ENCODE measurements at places on chromosomes 12 and 14.

- no peak for DNase-seq
These were observed 46.3 kb upstream of the STON2 start for GRCh38 chr14:81446279-81447007.

DNA sequence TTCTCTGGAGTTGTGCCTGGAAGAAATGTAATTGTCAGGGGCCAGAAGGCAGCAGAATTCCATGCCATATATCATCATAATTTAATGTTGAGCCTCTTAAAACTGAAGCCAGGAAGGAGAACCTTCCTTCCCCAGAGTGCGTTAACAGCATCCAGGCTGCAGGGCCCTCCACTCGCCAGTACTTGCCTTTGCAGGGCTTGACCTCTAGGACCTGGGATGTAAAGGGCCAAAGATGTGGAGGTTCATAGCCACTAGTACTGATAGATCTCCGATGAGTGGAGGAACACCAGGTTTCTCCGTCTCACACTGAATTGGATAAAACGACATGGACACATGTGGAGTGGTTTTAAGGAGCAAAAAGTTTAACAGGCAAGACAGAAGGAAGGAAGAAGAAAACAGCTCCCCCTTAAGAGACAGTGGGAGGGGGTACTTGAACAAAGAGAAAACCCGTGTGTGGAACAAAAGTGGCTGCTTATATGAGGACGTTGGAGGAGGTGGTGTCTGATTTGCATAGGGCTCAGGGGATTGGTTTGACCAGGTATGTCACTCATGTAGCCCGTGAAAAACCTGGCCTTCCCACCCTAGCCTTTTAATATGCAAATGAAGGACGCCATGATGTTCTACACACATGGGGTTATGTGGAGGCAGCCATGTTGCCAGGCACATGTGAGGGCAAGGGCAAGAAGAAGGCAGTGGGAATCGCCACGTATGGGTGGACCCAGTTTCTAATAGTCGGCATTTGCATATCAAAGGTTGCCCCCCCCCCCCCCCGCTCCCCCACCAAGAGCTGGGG, 38.8 kb upstream of the WSCD2 start:
- no peak for DNase-seq

DNA sequence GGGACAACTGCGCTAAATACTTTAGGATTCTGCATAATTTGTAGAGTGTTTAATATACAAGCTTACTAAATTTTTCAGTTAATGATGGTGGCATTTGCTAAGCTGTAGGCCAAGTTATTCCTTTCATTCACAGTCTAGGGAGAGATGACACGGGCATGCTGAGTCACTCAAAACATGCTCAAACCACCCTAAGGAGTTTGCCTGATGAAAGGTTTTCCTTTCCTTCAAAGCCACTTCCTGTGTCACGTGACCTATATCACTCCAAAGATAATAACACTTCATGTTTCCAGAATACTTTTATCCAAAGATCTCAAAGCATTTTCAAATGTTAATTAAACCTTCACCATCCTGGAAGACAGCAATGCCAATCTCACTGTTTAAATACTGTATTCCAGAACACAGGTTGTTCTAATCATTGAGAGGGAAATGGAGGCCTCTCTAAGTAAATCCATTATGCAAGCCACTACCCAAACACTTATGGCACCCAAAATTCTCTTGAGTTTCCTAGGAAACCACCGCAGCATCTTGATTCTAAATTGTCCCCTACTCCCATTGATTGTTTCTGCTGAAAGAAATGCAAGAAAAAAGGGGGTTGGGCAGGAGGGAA, 207.0 kb upstream of the CDKN3 start:
- no peak for DNase-seq

DNA sequence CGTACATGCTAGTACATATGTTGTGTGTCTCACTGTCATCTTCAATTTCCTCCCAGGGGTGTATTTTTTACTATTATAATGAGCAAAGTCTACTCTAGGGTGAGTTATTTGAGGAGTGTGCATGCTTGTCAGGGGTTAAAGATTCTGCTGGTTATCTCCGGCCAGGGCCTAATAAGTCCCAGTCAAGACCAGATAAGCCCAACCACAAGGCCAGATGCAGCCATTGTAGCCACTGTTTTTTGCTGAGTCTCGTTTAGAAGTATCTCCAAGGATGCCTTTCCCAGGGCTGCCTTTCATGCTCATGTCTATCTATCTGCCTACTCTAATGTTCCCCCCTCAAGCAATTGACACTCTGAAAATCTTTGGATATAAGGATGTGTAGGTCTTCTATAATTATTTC, 300.5 kb downstream of the IPO8 start:
- no peak for DNase-seq

DNA sequence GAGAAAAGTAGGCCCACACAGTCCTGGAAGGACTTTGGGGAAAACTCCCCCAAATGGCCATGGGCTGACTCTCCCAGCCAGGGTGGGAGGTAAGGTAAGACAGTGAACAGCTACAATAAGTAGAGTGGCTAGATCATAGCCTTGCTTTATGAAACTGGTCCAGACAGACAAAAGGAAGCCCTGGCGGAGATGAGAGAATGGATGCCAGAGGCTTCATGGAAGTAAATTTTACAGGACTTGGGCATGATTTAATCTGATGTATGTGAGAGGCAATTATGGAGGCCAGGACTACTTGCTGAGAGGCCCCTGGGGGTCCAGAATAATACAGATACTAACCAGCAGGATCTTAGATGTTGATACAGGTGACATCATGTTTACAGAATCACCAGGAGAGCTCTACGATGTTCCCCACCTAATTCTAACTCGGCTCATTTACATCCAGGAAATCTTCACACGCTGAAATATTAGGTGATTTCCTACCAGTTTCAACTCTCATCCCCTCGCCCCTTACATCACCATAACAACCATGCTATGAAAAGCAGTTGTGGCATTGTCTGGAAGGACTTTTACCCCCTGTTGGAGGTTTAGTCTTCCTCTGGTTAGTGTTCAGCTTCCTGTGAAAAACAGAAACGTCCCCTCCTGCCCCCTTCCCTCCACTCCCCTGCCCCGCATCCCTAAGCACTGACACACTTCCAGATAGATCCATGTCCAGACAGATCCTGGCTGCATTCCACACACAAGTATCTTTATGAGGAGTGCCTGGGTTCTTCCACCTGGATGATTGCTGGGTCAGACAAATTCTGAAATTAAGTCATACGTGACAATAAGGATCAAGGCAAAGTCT, 39.5 kb upstream of the NT5DC3 start:
- DNase-seq: no peak

- DNase-seq: no peak
These were observed 6.3 kb upstream of the DCAF4 start for GRCh38 chr14:72920008-72920407.

DNA sequence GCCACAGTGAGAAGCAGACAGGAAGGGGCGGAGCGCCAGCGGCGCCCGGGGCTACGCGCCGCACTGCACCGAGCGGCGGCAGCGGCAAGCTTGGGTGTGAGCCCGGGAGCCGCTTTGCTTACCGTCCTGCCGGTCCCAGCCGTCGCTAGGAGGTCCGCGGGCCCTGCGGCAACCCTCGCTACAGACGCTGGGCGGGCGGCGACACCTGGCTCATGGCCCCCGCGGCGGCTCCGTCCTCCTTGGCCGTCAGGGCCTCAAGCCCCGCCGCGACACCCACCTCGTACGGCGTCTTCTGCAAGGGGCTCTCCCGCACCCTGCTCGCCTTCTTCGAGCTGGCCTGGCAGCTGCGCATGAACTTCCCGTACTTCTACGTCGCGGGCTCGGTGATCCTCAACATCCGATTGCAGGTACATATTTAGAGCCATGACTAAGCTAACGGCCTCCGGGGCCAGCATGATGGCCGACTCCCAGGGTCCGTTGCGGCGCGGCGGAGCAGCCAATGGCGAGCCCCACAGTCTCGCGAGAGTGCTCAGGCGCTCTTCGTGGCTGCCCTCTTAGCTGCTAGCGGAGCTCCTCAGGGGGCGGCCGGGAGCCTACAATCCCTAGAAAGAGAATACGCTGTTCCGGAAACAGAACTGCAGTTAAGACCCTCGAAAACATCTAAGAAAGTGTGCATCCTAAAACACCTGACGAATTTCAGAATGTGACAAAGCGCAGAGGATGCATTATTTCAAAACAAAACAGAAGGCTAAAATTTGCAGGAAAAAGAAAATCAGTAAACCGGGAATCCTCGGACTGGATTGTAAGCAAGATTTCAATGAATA, at the start of gene SMIM10L1:
TSS of gene SMIM10L1 (plus strand) at position 50 of the 824 bp plus-strand sequence. CDS start at position 213, 163 bp downstream.
- peak; percentile 72 for DNase-seq

- DNase-seq: no peak
These were observed 35.6 kb downstream of the BMP4 start for GRCh38 chr14:53921027-53921426.

DNA sequence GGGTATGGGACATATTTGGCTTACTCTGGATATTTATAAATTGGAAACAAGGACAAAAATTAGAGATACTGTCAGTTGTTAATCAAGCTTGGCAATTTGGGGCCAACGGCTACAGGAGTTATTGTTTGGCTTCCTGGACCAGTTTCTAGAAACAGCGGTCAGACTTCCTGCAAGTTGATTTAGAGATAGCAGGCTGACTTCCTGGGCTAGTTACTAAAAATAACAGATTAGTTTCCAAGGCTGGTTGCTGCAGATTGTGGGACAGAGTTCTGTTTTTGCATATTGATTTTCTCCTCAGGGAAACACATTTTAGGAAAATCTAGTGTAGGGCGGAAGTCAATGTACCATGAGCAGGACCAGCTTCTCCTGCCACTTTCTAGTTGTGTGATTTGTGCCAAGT, 144.0 kb upstream of the TMPO start:
- DNase-seq: no peak

DNA sequence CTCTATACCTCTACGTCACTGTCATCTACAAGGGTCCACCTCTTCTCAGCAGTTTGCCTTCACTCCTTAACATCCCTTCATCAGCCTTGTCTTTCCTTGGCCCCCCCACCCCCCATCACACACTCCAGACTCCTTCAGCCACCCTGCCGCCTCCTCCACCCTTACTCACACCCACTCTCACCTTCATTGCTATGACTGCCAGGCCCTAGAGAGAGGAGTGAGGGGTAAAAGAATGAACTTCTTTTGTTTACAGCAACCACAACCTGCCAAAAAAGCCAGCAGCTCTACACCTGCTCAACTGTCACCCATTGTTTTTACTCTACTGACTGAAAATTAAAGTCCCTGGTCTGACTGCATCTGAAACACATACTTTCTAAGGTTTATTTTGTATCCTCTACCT, 112.8 kb downstream of the DUSP6 start:
- no peak for DNase-seq

DNA sequence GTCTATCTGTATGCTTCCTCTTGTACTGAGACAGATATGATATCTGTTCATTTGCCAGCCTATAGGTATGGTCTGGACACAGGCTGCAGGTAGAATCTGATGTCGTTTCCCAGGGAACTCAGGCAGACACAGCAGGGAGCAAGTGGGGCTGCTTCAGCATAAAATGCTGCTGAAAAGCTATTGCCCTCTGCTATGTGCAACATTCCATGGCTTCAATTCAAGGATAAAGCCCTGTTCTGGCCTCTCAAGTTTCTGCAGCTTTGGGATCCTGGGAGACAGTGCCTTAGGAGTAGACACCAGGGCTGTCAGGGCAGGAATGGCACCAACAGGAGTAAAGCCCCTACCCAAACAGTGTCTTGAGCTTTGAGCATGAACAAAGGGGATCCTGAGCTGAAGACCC, 173.5 kb downstream of the SLC41A2 start:
- no peak for DNase-seq

DNA sequence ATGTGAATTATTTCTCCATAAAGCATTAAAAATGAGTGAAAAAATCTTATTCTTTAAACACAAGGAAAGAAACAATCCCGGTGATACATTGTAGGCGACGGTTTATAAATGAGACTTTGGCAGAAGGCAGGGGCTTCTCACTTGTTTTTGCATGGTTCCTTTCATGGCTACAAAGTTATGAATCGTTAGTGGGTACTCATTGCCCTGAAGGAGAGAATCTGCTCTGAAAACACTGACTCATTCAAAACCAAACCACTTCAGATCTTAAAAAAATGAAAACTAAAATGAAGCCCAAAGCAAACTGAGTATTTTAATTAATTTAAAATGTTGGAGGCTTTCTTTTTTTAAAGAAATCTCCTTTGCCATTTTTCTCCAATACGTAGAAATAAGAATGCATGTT, 41.4 kb upstream of the AMIGO2 start:
- DNase-seq: no peak

DNA sequence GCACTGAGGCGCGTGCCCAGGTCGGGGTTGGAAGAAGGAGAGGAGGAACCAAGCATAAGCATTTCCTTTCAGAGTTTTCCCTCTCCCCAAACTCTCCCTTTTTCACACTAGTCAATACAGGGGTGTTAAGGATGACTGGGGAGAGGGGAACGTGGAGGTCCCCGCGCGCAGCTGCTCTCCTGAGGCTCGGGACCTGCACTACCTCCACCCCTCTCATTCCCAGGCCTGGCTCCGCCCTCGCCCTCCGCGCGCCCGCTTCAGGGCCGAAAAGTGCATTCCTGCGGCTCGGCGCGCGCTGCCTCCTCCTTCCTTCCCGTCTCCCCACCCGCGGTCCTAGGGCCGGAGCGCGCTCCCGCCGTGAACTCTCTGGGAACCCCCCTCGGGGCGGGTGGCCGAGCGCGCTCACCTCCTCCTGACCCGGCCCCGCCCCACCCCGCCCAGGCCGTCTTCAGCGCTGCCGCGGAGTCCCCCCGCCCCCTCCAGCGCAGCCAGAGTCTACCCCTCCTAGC, 11.3 kb downstream of the RARG start:
- DNase-seq: peak; percentile 70

- no peak for DNase-seq
These were observed 159.4 kb upstream of the PLEKHG7 start for GRCh38 chr12:92543359-92543758.

- no peak for DNase-seq
These were observed 33.4 kb downstream of the SUSD6 start for GRCh38 chr14:69644814-69645213.

DNA sequence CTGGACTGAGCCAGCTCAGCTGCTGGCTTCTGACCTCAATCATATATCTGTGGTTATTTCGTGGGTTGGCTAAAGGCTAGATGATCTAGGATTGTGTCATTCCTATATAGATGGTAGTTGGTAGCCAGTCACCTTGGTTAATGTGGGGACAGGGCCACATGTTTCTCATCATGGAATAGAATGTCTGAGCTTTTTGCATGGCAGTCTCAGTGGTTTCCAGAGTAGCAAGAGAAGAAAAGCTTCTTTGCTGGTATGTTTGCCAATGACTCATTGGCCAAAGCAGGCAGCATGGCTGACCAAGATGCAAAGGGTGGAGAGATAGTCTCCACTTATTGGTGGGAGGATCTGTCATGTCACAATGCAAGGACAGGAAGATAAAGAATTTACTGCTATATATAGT, 746.4 kb upstream of the FLRT2 start:
- no peak for DNase-seq

DNA sequence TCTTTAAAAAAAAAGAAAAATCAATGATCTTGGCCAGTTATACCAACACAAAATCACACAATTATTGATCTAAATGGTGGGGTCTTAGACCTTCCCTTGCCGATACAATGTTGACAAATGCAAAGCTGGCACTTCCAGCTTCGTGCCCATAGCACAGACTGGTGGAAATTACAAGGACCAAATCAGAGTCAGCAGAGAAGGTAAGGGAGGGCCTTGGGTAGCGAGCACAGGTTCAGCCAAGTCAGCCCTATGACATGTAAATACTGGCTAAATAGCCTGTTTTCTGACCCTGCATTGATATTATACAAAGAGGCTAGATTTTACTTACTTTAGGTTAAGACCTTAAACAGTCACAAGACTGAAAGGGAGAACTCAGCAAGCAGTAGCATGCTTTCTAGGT, 30.3 kb upstream of the WDR89 start:
- DNase-seq: no peak
